ENCODE measurements at places on chromosomes 5 and 9.
A peak's percentile ranks its signal among the peaks of the same experiment; 100 is the strongest.

GRCh38 chr5:124059200-124059599, 547.2 kb downstream of the CSNK1G3 start:
- no peak for DNase-seq

DNA sequence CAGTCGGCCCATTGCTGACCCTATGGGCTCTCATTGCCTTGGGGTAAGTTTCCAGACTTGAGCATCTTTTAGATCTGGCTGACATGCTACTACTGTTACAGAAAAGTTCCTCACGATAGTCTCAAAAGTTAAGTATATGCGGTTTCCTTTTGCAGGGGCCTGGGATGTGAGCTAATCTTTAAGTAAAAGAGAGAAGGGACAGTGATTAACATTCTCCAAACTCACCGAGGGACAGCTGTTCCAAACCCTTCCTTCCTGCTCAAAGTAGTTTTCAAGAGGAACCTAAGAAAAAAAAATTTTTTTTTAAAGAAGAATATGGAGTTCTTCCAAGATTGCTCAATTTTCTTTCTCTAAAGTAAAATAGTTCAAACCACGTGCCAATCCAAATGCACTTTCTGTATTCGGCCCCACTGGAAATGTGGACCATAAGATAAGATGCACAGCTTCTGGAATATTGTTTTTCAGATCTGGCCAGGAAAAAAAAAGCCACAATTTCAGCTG, 168.0 kb upstream of the SPRY4 start:
- no peak for DNase-seq

- no peak for DNase-seq
Measured at GRCh38 chr5:111562561-111562960, 50.2 kb upstream of the STARD4 start.

DNA sequence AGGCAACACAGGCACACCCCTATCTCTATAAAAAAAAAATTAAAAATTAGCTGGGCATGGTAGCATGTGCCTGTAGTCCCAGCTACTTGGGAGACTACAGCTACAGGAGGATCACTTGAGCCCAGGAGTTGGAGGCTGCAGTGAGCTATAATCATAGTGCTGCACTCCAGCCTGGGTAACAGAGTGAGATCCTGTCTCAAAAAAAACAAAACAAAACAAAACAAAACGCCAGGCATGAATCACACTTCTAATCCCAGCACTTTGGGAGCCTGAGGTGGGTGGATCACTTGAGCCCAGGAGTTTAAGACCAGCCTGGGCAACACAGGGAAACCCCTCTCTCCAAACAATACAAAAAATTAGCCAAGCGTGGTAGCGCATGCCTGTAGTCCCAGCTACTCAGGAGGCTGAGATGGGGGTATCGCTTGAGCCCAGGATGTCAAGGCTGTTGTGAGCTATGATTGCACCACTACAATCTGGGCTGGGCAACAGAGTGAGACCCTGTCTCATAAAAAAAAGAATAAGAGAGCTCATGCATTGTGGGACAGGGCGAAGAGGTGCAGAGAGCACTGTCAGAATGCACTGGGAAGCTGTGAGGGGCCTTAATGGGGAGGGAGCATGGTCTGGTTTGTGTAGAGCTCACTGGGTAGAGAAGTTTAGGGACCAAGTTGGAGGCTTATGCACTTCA, 8.4 kb upstream of the SAP30L start:
- no peak for DNase-seq

DNA sequence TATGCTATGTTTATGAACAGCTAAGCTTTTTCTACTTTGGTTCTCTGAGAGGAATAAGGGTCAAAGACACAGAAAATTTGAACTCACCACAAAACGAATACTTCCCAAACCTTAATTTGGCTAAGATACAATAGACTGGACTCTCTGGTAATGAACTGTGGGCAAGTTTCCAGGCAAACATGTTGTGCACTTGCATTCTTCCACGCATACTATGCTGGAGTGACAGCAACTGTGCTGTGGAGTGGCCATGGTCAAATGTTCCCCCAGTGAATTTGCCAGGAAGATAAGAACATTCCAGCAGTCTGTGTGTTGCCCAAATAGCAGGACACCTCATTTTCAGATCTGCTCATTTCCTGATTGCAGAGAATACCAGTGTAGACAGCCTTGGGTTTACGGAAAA, 275.3 kb upstream of the IL12B start:
- no peak for DNase-seq

DNA sequence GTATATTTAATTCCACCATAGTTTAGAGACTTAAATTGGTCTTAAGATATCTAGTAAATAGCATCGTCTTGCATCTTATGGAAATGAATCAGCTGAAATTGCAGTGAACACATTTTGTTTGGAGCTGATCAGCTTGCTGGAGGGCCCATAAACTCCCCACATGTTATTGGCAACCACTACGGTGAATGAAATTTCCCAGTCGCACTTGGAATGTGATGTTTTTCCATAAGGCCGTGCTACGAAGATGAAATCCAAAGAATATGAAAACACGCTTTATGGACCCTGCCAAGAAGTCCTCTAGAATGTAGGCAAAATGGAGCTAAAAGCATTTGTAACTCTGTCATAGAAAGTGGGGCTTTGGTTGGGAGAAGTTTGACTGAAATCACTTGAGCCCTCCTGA, 572.1 kb downstream of the ACTL7B start:
- DNase-seq: no peak

GRCh38 chr5:10319202-10319851, 11.6 kb upstream of the CMBL start:
- DNase-seq: no peak

DNA sequence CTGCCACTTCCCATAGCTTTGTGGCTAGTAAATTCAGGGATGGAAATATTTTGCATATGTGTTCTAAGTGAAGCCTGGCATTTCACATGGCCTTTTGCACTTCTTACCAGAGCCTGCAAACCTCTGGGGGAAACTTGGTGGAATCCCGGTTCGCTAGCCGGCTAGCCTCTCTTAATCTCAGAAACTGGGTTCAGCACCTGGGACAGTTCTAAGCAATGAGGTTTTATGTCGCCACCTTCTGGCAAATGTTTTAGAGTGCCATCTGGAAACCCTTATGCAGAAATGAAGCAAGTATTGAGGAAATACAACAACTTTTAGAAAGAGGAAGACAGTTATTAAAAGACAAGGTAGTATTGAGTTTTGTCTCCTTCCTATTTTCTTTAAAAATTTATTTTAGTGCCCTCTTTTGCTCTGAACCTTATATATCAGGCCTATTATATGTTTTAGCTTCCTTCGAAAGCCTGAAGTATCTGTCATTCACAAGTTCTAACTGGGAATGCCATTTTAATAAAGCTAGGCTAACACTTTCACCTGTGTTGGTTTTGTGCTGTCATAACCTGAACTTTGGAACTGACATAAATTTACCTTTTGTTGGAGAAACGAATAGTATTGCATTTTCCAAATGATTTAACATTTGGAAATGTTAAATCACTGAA, 963 bp upstream of the HTR1A start:
- peak; percentile 33 for DNase-seq

- peak; percentile 35 for DNase-seq
Measured at GRCh38 chr9:109320331-109320741, 523 bp downstream of the EPB41L4B start.

- DNase-seq: no peak
Measured at GRCh38 chr9:130541533-130541932, 37.8 kb upstream of the FUBP3 start.

DNA sequence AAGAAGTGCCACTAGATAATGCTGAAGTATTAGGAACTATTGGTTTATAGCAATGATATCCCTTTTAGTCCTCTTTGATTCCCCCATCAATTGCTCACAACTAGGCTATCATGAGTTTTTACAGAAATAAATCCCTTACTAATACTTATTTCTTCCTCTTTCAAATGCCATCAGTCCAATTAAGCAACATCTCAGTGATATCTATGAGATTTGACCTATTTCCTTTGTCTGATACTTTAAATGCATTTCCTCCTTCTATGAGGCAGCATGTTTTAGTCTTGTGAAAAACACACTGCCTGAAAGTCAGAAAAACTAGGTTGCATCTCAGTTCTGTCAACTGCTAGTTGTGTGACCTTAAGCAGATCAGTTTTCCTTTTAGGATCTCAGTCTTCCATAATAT, 101.6 kb downstream of the FBXW11 start:
- DNase-seq: no peak

- DNase-seq: peak; percentile 62
Measured at GRCh38 chr5:159021901-159022556, 77.7 kb downstream of the EBF1 start.

DNA sequence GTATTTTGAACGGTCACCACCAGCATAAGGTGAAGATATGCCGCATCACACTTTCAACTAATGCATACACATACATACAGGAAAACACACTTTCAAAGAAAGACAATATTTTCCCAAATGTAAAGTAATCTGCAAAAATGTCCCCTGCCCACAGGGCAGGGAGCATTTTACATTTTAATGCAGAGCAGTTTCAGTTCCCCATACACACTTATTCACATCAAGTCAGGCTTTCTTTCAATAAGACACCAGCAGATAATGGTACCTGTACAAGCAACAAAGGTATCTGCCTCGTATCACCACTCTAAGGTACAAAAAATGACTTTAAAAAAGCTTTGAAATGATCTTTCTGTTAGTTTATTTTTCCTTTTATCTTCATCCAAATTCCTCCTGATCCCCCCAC, 247.1 kb upstream of the CCNG1 start:
- DNase-seq: no peak

DNA sequence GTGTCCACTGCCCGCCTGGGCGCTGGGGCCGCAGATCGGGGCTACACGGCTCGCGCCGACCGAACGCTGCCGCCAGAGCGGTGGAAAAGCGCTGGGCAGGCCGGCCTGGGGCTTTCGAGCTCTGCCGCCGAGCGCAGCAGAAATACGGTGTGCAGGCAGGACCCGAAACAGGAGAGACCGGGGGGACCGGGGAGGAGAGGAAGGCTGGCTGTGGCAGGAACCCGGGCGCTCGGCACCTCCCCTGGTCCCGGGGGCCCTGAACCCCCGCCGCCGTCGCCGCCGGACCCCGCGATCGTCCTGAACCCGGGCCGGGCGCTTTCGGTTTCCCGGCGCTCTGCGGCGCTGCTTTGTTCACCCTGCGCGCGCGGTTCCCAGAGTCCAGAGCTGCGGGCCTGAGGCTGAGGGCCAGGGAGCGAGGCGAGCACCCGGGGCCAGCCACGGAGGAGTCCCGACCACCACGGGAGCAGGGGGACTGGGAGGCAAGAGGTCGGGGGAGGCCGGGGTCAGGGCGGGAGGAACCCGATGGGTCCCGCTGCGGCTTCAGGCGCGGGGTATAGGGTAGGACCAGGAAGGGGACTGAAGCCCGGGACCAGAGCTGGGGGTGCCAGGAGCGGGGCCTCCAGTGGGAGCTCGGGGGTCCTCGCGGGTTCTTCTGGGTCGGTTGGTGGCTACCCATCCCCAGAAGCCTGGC, 12.0 kb downstream of the IRX2 start:
- no peak for DNase-seq

- DNase-seq: no peak
Measured at GRCh38 chr9:136765041-136765440, 723 bp upstream of the LCN15 start.

DNA sequence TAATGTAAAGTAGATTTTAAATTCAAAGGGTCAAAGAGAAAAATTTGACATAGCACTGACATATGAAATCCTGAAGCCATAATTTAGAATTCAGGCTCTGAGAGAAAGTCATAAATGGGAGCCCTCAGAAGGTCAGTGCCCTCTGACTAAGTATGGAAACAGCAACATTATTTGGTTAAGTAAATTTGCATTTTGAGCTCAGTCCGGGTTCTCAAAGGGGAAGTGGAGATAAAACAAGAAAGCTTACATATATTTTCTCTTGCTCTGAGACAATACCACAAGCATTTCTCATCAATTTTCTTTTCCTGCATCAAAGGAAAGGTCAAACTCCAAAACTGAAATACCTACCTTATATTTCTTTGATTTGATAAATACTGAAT, 348.0 kb downstream of the SEMA5A start:
- no peak for DNase-seq

GRCh38 chr9:71863631-71864030, 47.4 kb downstream of the ABHD17B start:
- no peak for DNase-seq

DNA sequence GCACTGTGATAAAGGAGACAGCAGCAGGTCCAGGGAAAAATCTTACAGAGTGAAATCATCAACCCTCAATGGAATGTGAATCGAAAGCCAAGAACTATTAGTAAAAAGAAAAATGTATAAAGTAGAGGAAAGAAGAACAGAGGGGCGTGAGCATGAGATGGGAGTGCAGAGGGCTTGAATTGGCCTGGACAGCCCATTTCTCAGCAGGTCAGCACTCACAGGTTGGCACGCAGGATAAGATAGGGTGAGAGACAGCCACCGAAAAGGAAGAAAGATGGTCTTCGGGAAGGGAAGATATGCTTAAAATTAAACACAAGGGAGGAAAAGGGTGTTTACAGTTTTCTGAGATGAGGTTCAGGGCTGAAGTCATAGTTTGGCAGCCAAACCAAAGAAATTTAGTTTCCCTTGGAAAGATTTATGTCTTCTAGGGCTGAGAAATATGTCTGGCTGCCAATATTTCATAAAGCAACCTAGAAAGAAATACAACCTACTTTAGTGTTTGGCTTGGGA, 524.7 kb downstream of the SPATA31D1 start:
- no peak for DNase-seq

- no peak for DNase-seq
Measured at GRCh38 chr5:82815871-82816270, 261.3 kb downstream of the TMEM167A start.

DNA sequence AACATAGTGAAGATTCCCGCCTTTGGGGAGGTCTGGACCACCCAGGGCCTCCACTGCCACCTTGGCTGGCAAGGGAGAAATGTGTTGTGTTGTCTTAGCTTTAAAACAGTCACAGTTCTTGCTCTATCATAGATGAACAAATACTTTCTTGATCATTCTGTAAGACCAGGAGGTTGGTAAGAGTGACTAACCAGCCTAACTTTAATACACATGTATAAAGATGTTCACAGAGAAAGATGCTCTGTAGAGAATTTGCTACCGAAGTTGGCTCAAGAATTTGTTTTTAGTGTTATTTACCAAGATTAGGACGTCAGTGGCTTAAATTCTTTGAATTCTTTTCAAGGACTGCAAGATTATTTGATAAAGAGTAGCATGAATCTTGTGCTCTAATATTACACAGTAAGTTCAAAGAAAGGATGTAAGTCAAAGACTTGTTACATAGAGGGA, 28.4 kb downstream of the GLRX start:
- DNase-seq: no peak

DNA sequence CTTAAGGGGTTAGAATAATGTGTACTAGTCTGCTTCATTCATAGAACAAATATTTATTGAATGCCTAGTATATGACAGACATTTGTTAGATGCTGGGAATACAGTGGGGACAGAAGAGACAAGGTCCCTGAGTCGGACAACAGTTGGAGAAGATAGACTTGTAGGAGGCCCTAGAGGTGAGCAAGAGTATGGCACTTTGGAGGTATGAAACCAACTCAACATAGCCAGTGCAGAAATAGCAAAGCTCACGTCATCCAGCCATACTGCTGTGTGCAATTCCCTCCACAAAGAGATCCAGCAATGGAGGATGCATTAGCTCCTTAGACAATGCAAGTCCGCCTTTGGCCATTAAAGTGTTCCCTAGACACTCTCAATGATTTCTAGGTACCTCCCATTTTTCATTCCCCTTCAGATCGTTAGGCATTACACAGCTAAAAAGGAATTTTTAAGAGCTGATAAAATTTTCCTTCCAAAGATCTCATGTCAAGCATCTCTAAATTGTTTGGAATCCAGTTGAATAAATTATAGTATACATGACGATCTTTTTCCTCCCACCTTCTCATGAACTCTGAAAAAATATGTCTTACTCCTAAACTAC, 1949.6 kb upstream of the WWC1 start:
- DNase-seq: no peak

- DNase-seq: no peak
Measured at GRCh38 chr5:77662635-77663034, 24.1 kb upstream of the OTP start.

Data from left hindlimb (tissue), 1 donor.